Immature natural killer cell (primary cell): ENCODE measurements at places on chromosomes 16 and 17. TPM values are rescaled to one million over a fixed set of nuclear protein-coding genes. Genes with fewer than 3 reads are reported as not detected.

DNA sequence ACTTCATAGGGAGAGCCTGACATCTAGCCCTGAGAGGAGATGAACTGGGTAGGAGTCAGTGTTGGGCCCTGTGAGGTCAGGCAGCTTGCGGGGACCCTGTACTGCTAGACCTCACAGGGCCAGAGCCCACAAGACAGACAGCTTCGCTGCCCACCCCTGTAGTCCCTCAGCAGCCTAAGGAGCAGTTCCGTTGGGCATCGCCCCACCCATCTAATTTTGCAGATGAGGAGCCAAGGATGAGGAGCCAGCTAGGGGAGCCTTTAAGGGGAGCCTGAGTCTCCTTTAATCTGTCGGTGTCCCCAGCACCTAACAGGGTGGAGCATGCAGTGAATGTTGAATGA is 755 bp upstream of the TUFM start:
- H3K4me1 ChIP-seq, result peaks cover 32% of the 10 kb centered on the region
- H3K4me3 ChIP-seq, result peak overlapping the region; percentile 94
- H3K27me3 ChIP-seq, result peaks cover 1% of the 10 kb centered on the region

The EVPLL gene
- not detected for polyA plus RNA-seq

- no peak for DNase-seq
- H3K27me3 ChIP-seq, result peaks cover 7% of the 10 kb centered on the region
- H3K4me1 ChIP-seq, result no peaks in the 10 kb centered on the region
Measured at GRCh38 chr17:69335058-69335457, 8.1 kb upstream of the ABCA5 start.

DNA sequence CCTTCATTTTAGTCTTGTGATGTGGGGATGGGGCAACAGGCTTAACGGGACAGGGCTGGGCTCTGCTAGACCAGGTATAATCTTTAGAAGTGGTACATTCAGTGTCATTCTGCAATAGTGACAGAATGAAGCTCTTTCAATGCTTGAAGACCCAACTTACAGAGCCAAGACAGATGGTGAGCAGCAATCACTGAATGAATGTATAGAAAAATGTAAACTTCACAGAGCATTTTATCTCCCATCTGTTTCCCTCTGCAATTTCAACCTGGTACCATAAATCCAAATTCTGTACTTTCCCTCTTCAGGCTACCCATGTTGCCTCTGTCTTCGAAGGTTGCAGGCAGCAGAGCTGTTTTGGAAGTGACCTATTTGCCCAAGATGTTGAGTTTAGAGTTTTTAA is 33.5 kb upstream of the GOT2 start:
- H3K4me1 ChIP-seq, result no peaks in the 10 kb centered on the region
- peaks cover 7% of the 10 kb centered on the region for H3K27me3 ChIP-seq
- H3K4me3 ChIP-seq, result no peak overlapping the region
- no peak overlapping the region for H3K27ac ChIP-seq

- H3K27ac ChIP-seq, result no peak overlapping the region
- no peaks in the 10 kb centered on the region for H3K36me3 ChIP-seq
- H3K27me3 ChIP-seq, result peaks cover 3% of the 10 kb centered on the region
- no peak overlapping the region for H3K4me3 ChIP-seq
- H3K4me1 ChIP-seq, result no peaks in the 10 kb centered on the region
Measured at GRCh38 chr16:8283195-8283594, 307.1 kb downstream of the TMEM114 start.

The OR3A2 gene
- 3.8 TPM for polyA plus RNA-seq

GRCh38 chr16:75092777-75093176 is 23.8 kb downstream of the LDHD start:
- peaks cover 3% of the 10 kb centered on the region for H3K27me3 ChIP-seq
- no peak overlapping the region for H3K27ac ChIP-seq
- no peaks in the 10 kb centered on the region for H3K36me3 ChIP-seq
- no peaks in the 10 kb centered on the region for H3K4me1 ChIP-seq
- H3K4me3 ChIP-seq, result no peak overlapping the region
- DNase-seq, result no peak

- no peak for DNase-seq
- H3K36me3 ChIP-seq, result peaks cover 8% of the 10 kb centered on the region
- peaks cover 13% of the 10 kb centered on the region for H3K27me3 ChIP-seq
- peaks cover 1% of the 10 kb centered on the region for H3K4me1 ChIP-seq
- H3K4me3 ChIP-seq, result no peak overlapping the region
Measured at GRCh38 chr17:77734371-77735080, 224.0 kb upstream of the TNRC6C start.

DNA sequence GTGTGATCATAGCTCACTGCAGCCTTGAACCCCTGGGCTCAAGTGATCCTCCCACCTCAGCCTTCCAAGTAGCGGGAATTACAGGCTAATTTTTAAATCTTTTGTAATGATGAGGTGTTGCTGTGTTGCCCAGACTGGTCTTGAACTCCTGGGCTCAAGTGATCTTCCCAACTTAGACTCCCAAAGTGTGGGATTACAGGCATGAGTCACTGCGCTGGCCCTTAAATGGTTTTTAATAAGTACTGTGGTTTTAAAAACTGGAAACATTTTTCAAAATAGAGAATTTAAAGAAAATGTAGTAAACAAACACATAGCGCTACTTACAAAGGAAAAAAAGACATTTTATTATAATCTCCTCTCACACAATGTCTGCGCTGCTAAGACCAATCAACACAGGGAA is 32.2 kb downstream of the MARCHF10 start:
- no peak overlapping the region for H3K27ac ChIP-seq
- DNase-seq, result no peak
- no peak overlapping the region for H3K4me3 ChIP-seq
- peaks cover 5% of the 10 kb centered on the region for H3K27me3 ChIP-seq
- no peaks in the 10 kb centered on the region for H3K4me1 ChIP-seq

DNA sequence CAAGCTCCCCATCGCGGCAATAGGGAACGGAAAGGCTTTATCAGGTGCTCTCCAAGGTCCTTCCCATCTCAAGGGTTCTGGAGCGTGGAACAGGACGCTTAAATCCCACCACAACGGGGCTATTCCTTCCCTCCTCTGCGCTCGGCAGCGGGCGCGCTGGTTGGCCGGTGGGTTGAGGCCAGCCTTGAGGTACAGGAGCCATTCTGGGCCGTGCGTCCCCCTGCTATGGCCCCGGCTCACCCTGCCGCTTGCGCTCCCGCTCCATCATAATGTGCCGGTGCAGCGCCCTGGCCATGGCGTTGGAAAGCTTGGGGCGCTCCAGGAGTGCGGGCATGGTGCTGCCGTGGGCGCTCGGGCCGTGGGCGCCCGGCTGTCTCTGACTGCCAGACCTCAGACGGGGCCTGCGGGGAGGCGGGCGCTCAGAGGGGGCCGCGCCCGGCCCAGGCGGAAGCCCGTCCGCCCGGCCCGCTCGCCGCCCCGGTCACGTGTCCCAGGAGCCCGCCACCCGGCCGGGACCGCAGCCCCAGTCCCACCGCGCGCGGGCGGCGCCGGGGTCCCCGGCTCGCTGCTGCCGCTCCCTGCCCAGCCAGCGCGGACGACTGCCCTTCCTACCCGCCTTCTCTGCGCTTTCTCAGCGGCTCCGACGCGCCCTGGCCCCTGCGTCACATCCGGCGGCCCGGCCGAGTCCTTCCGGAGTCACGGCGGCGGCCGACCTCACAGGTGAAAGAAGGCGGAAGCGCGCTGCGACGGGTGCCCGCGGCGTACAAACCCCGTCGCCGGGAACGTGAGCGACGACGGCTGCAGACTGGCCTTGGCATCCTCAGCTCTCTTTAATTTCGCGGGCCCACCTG is at the start of gene GPS2:
GPS2 (minus strand) TSS at position 642 of the 851 bp plus-strand sequence; CDS start at position 334, 308 bp downstream.
- peaks cover 18% of the 10 kb centered on the region for H3K36me3 ChIP-seq
- H3K27ac ChIP-seq, result peak within 1 kb of the TSS; percentile 94
- peak; percentile 93 for DNase-seq
- peaks cover 19% of the 10 kb centered on the region for H3K27me3 ChIP-seq

DNA sequence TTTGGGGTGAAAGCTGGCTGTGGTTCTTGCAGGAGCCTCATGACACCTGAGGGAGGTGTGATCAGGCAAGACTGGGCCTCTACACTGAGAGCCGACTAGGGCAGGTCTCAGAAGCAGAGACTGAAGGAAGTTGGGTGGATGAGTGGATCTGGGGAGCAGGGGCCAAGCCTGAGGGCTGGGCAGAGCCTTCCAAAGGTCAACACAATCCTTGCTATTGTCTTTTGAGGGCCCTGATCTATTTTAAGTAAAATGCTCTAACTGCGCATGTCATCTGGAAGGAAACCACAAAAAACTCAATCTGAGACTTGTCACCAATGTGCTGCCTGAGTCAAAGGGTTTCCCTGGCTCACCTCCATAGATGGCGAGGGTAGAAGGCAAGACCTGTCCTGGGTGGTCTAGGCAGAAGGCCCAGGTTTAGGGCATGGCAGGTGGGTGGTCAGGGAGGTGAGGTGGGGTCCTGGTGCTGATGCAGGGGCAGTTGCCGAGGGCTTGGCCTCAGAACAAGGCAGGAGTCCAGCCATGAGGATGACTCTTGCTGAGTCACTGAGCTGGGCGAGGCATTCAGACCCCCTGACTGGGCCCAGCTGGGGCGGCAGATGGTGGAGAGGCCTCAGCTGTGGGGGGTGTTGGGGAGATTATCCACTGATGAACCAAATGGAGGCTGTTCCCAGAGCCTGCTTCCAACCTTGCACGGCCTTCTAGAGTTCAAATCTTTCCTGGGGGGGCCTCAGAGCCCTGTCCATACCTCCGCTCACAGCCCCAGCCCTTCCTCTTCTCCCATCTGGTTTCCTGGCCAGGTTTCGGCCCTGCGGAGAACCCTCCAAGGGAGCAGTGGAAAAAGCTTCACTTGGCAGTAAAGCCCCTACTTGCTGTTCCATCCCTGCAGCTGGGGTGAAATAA is 5.1 kb downstream of the MVP start:
- H3K4me1 ChIP-seq, result peaks cover 53% of the 10 kb centered on the region
- H3K36me3 ChIP-seq, result no peaks in the 10 kb centered on the region
- peak overlapping the region; percentile 37 for H3K27ac ChIP-seq
- no peak for DNase-seq

DNA sequence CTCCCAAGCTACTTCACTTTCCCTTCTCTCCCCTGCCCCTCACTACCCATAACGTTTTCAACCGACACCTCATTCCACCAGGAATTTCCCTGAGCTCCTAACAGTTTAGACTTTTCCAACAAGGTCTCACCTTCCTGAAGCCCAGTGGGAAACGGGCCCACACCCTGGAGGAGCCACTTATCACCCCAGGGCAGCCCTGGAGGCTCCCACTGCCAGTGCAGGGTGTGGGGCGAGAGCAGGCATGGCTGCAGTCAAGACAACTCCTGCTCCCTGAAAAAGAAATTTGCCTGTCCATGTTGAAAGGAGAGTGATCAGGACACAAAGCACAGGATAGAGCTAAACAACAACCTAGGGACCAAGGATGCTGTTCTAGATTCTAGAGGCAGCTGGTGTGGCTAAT is 1.7 kb upstream of the CCNF start:
- H3K4me3 ChIP-seq, result peak overlapping the region; percentile 88
- H3K36me3 ChIP-seq, result no peaks in the 10 kb centered on the region
- peak overlapping the region; percentile 61 for H3K27ac ChIP-seq
- peaks cover 30% of the 10 kb centered on the region for H3K4me1 ChIP-seq
- H3K27me3 ChIP-seq, result no peaks in the 10 kb centered on the region
- no peak for DNase-seq

- peaks cover 4% of the 10 kb centered on the region for H3K27me3 ChIP-seq
- H3K27ac ChIP-seq, result no peak overlapping the region
- H3K4me3 ChIP-seq, result no peak overlapping the region
- peaks cover 7% of the 10 kb centered on the region for H3K4me1 ChIP-seq
Measured at GRCh38 chr16:30992931-30993816, 8.2 kb downstream of the HSD3B7 start.

DNA sequence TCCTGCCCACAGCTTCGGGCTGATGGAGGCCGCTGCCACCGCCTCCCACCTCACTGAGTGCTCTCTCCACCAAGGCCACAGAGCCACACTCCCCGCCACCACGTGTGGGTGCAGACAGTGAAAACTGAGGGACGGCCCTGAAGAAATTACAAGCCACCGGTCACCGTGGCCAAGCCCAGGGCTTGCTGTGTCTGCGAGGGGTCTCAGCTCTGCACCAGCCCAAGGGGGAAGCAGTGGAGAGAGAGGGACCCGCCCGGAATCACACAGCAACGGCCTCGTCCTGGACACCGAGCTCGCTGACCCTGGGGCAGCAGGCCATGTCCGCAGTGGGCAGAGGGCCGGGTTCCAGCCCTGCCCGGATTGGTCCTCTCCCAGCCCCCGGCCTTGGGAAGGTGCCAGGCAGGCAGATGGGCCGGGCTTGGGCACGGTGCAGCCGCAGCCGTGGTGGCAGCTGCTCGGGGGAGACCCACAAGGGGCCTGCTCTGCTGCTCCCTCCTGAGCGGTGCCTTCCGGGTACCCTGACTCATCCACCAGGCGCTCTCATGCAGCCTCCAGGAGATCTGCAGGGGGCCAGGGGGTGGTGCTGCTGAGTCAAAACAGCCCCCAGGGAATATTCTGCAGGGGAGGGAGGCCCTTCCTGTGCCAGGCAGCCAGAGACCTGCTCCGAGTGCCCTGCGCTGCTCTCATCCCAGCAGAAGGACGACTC is 52.0 kb downstream of the CBFA2T3 start:
- no peaks in the 10 kb centered on the region for H3K4me1 ChIP-seq
- no peak for DNase-seq
- H3K27me3 ChIP-seq, result no peaks in the 10 kb centered on the region
- H3K4me3 ChIP-seq, result no peak overlapping the region

The IGFALS gene
- polyA plus RNA-seq, result not detected

GRCh38 chr16:3876695-3877094 is 3.8 kb downstream of the CREBBP start:
- DNase-seq, result no peak
- peaks cover 14% of the 10 kb centered on the region for H3K27me3 ChIP-seq
- H3K4me3 ChIP-seq, result peak overlapping the region; percentile 57
- H3K27ac ChIP-seq, result no peak overlapping the region

The PLEKHG4 gene
- polyA plus RNA-seq, result 8.1 TPM

GRCh38 chr16:48946686-48947370 is 334.8 kb downstream of the CBLN1 start:
- no peak overlapping the region for H3K4me3 ChIP-seq
- DNase-seq, result no peak
- H3K27ac ChIP-seq, result no peak overlapping the region
- peaks cover 1% of the 10 kb centered on the region for H3K27me3 ChIP-seq

GRCh38 chr17:48062273-48062672 is 14.1 kb downstream of the NFE2L1 start:
- peaks cover 1% of the 10 kb centered on the region for H3K27me3 ChIP-seq
- peaks cover 40% of the 10 kb centered on the region for H3K36me3 ChIP-seq
- H3K4me1 ChIP-seq, result no peaks in the 10 kb centered on the region
- no peak overlapping the region for H3K27ac ChIP-seq
- no peak for DNase-seq
- H3K4me3 ChIP-seq, result no peak overlapping the region

- H3K4me1 ChIP-seq, result no peaks in the 10 kb centered on the region
- no peak overlapping the region for H3K4me3 ChIP-seq
- peaks cover 45% of the 10 kb centered on the region for H3K36me3 ChIP-seq
- DNase-seq, result no peak
- H3K27ac ChIP-seq, result no peak overlapping the region
Measured at GRCh38 chr16:81946206-81946605, 65.1 kb downstream of the SDR42E1 start.

GRCh38 chr16:86899757-86900156 is 321.4 kb downstream of the FOXL1 start:
- H3K27me3 ChIP-seq, result peaks cover 3% of the 10 kb centered on the region
- H3K36me3 ChIP-seq, result no peaks in the 10 kb centered on the region
- no peaks in the 10 kb centered on the region for H3K4me1 ChIP-seq
- H3K27ac ChIP-seq, result no peak overlapping the region

GRCh38 chr16:83701494-83701893 is 106.3 kb upstream of the HSBP1 start:
- H3K27me3 ChIP-seq, result peaks cover 1% of the 10 kb centered on the region
- no peak overlapping the region for H3K27ac ChIP-seq
- no peak overlapping the region for H3K4me3 ChIP-seq
- DNase-seq, result no peak
- no peaks in the 10 kb centered on the region for H3K4me1 ChIP-seq
- no peaks in the 10 kb centered on the region for H3K36me3 ChIP-seq
